NCI-H1930 (cell line): ENCODE measurements at places on chromosomes 6 and 20.

DNA sequence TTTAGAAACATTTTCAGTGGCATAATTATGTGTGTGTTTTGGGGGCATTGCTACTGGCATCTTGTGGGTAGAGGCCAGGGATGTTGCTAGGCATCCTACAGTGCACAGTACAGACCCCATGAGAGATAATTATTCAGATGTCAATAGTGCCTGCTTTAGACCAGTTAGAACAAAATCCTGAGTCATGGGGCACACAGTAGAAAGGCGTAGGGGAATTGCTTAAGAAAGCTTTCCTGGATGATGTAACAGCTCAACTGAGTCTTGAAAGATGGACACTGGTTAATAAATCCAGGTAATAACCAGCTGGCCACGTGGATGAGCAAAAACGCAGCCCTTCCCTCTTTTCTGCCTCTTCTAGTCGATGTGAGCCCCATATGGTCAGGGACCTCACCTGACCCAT lies 51.1 kb downstream of the KCNB1 start:
- DNase-seq, result no peak

DNA sequence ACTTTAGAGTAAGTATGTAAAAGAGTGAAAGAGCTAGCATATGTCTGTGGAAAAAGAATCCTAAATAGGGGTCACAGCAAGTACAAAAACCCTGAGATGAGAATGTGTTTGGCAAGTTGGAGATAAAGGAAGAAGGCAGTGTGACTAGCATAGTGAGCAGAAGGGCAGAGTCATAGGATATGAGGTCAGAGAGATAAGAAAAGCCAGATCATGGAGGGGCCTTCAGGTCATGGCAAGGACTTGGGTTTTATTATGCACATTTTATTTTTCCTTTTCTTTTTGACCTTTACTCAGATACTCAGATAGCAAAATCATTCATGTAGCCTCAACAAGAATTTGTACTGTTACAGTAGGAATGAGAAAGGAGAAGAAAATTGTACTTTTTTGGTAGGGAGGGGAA lies 138.0 kb downstream of the GJA1 start:
- no peak for DNase-seq

- DNase-seq, result peak; percentile 44
Measured at GRCh38 chr20:62822788-62823651, 6.2 kb downstream of the COL9A3 start.

DNA sequence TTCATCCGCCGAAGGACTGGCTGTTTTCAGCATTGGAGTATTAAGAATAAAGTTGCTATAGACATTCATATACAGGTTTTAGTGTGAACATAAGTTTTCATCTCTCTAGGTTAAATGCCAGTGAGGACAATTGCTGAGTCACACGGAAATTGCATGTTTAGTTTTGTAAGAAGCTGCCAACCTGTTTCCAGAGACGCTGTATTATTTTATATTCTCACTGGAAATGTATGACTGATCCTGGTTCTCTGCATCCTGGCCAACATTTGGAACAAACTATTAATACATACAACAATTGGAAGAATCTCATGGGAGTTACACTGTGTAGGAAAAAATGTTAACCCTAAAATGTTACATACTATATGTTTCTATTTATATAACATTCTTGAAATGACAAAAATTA lies 16.7 kb upstream of the TGM6 start:
- no peak for DNase-seq

DNA sequence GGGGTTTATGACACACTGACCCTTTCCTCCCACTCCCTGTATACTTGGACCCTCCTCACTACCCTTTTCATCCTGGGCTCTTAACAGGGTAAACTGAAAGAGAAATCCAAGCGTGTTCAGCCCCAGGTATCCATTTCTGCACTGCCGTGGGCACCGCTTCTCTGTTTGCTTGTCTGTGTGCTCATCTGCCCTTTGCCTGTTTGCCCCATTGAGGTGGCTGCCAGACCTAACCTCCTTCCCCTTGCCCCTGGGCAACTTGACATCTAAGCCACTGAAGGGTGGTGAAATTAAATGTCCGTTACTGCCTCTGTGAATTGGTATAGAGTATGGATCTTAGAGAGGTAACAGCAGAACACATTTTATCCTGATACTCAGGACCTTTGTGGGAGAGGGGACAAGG lies 38.7 kb downstream of the ACSS2 start:
- no peak for DNase-seq

DNA sequence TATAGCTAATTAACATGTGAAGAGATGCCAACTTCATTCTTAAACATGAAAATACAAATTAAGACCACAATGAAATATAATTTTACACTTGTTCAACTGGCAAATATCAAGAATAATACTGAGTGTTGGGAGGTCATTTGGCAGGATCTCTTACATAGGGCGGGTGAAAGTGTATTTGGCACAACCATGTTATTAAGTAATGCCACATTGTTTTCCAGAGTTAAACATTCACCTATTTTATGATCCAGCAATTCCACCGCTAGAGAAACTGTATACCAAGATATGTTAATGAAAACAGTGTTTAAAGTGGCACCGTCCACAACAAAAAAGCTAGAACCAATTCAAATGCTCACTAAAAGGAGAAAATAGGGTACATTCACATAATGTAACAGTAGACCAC lies 14.1 kb downstream of the MOCS1 start:
- DNase-seq, result no peak

GRCh38 chr6:107956586-107957307 lies 1.3 kb downstream of the SEC63 start:
- DNase-seq, result no peak

DNA sequence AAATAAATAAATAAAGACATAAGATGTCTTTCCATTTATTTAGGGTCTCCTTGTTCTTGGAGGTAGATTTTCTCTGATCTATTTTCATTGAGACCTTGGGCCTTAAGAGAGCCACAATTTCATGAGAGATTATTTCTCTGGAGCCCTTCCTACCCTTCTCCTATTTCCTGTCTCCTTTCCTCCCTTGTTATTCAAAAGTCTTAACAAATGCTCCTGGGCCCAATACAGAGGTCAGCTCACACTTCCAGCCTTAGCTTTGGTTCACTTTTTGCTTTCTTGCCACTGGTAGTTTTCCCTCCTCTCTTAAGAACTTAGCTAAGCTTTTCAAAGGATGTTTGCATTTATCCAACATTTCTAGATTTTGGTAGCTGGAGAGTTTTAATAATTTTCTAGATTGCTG lies 44.0 kb downstream of the PTPRA start:
- no peak for DNase-seq

GRCh38 chr6:33704215-33705066 lies 7.1 kb downstream of the UQCC2 start:
- DNase-seq, result no peak

GRCh38 chr6:84123186-84123585 lies 89.6 kb downstream of the MRAP2 start:
- DNase-seq, result no peak

DNA sequence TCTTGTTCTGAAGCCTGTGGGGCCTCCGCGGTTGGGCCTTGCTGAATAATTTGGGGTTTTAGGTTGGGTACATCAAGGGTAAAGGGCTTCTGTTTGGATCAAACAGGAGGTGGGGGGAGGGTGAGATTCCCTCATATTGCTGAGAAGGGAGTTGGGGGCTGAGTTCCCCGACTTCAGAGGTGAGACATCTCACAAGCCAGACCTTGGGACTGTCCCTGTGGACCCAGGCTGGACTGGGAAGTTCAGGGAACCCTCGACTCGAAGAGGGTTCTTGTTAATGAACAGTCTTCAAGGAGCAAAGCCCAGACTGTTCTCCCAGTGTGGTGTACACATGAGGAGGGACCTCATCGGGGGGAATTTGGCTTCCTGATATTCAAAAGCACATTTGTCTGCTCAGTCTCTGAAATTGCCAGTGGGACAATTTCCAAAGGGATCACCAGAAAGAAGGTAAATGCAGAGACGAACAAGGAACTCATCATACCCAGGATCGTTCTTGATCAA lies 118.5 kb downstream of the SYCP2 start:
- DNase-seq, result no peak

GRCh38 chr6:4338884-4339283 lies 203.5 kb upstream of the ECI2 start:
- DNase-seq, result no peak

DNA sequence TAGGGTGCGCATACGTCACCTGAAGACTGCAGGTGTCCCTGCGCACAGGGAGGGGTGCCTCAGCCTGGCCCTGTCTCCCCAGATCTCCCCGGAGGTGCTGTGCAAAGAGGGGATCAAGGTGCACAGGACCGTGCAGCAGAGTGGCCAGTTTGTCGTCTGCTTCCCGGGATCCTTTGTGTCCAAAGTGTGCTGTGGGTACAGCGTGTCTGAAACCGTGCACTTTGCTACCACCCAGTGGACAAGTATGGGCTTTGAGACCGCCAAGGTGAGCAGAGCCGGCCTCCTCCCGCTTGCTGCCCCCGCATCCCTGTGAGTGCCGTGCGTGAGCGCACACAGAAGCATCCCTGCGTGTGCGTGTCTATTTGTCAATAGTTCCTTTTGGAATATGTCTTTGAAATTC lies 150.7 kb downstream of the DTNBP1 start:
- no peak for DNase-seq

DNA sequence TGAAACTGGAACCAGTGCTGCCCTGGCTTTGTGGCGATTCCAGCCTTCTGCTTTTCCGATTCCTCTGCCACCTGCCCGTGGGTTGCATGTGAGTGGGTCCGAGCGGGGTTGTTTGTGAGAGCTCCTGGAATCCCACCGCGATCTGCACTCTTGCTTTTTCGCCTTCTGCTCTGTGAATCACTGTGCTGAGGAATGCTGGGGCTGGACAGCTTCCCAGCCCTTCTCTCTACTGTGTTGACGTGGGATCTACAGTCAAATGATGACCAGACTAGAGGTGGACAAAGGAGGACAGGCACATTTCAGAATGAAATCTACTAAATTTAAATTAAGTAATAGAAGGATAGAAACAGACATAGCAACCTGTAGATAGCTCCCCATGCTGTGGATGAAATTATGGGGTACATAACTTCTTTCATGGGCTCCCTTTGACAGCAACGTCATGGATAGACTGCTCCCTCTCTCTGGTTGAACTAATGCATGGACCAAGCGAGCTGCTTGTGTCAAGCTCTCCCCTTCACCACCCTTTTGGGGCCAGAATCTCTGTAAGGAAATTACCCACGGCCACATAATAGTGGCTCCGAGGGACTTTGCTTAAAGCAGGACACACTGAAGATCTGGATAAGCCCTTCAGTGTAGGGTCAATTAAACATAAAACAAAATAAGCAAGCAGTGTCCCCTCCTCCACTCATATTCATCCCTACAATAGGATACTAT lies 2.0 kb downstream of the FNDC1 start:
- DNase-seq, result no peak

GRCh38 chr20:24792641-24793495 lies 156.2 kb upstream of the CST7 start:
- no peak for DNase-seq

DNA sequence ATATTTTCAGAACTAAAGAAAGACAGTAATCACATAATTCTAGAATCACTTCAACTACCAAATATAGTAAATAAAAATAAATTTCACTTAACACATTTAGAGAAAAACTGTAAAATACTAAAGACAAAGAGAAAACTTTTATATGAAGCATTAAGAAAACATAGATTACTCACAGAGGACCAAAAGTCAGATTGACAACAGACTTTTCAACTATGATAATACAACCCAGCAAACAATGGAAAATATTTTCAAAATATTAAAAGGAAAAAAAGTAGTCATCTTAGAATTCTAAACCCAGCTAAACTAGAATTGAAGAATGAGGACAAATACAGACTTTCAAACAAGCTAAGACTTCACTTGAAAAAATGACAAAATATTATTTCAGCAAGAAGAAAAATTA lies 164.8 kb upstream of the ARID1B start:
- DNase-seq, result no peak

DNA sequence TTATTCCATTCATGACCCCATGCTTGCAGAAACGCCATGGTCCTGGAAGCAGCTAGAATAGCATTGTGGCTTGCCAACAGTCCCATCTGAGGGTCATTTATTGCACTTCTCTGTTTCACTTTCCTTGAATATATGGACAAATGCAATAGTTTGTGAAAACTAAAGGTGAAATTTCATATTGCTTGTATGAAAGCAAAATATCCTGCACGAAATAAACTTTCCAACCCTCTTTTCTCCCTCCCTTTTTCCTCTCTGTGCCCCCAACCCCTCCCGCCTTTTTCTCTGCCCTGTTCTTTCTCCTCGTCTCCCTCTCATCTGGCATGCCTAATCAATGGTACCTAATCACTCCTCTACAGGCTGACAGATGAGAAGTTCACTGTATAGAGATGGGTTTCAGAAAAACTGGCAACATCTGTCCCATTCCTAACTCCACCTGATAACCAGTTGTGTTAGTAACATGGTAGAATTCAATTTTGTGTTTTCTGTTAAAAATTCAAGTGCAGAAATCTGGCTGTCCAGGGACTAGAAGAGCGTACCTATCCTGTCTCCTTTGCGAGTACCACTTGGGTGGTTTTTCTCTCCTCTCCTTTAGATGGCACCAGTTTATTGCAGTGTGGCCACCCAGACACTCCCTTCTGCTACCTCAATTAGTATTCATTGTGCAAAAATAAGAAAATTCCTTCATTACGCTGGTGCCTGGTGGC lies 198.6 kb downstream of the FOXA2 start:
- DNase-seq, result peak; percentile 41

- no peak for DNase-seq
Measured at GRCh38 chr6:93916716-93917115, 497.4 kb upstream of the EPHA7 start.

- DNase-seq, result no peak
Measured at GRCh38 chr20:32078791-32079190, 26.7 kb downstream of the HCK start.

DNA sequence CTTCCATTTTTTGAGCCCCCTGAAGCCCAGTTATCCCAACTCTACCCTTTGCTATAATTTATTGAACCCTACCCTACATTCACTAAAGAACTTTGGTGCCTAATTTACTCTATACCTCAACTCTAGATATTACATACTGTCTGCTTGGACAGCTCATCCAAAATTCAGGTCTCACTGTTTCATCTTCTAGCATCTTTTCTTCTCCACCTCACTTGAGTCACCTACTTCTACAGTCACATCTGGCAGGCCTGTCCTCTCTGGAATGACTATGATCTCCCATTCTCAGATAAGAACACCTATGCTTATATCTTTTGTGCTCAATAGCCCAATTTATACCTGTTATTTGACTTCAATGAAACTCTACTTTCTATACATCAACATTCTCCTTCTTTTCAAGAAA lies 58.0 kb downstream of the SHPRH start:
- no peak for DNase-seq

- DNase-seq, result no peak
Measured at GRCh38 chr20:35360033-35360432, 51.7 kb downstream of the UQCC1 start.

GRCh38 chr6:111711476-111711875 lies 105.8 kb upstream of the TRAF3IP2 start:
- DNase-seq, result no peak

DNA sequence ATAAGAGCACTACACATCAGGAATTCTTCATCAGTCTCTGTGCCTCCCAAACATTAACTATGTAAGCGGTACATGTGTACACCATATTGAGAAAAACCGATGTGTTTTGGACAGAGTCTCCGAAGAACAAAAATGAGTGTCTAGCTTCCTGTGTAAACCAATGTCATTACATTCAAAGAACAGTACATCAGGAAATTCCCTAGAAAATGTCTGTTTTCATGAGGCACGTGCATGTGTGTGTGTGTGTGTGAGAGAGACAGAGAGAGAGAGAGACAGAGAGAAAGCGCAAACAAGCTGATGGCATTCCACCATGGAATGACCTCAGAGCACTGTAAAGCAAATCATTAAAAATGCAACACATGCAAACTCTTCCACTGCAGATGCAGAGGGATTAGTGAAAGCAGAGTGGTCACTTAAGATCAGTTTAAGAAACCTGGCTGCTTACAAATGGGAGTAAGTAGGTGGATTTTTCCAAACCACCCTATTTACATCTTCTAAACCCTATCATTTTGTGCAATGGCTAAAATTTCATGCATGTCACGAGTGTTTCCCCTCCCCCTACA lies 133.9 kb downstream of the HIVEP2 start:
- DNase-seq, result no peak
